ENCODE measurements at places on chromosomes 13 and 19.

DNA sequence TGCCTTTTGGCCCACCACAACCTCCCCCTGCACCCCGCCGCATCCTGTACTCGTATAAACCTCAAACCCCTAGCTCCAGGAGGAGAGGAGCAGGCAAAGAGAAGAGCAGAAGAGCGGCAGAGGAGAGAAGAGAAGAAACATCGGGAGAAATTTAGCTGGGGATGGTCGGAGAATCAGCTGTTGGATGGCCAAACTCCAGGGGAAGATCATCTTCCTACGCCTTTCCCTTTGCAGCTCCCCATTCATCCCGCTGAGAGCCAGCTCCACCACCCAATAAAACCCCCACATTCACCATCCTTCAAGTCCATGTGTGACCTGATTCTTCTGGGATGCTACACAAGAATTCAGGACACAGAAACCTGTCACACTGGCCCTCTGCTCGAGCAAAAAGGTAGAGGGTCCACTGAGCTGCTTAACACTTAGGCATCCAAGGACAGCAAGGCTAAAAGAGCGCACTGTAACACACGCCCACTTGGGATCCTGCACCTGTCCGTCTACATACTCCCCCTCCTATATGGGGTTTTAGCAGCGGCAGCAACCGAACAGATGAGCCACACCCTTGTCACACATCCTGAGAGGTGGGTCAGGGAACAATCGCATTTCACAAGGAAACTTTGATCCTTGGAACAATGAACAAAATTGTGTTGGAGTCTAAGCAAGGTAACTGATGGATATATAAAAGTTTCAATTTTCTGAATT is 51.6 kb upstream of the MIR17HG start:
- no peak for DNase-seq

DNA sequence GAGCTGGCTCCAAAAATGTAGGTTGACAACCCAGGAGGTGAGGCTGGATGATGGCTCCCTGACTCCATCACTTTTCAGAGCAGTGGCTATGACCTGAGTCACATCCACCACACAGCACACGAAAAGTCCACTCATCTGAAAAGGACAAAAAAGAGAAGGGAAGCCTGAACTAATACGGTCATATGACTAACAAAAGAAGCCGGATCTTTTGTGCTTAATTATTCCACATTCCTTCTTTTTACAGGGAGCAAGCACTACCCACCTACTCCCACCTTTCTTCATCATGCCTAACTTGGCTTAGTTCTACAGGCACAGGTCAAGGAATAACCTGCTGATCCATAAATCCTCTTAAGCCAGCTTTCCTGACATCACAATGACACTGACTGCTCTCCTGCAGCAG is 601.3 kb upstream of the MIR17HG start:
- DNase-seq, result no peak

- no peak for DNase-seq
Observed at GRCh38 chr19:4365791-4366665, 22.7 kb downstream of the MPND start.

GRCh38 chr19:1655131-1655981 is 2.9 kb upstream of the TCF3 start:
- no peak for DNase-seq

DNA sequence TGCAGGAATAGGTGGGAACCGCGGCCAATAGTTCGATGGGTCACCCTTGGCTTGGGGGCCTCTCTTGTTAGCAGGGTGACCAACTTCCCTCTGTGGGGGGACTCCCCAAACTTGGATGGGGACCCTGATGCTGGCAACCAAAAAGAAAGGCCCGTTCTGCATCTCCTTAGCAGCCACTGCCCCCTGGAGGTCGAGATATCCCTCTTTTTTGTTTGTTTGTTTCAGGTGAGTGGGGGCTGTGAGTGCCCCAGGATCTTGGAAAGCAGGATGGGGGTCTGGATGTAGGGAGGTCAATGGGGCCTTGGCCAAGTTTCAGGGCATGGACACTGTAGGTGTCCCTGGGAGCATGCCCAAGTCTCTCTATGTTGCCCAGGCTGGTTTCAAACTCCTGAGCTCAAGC is 7.7 kb upstream of the CRTC1 start:
- DNase-seq, result peak; percentile 45

GRCh38 chr13:29537736-29538651 is 57.5 kb downstream of the SLC7A1 start:
- DNase-seq, result no peak

- DNase-seq, result no peak
Observed at GRCh38 chr13:26523007-26523406, 34.5 kb upstream of the WASF3 start.

GRCh38 chr13:21733475-21734263 is 62.8 kb downstream of the FGF9 start:
- DNase-seq, result no peak

DNA sequence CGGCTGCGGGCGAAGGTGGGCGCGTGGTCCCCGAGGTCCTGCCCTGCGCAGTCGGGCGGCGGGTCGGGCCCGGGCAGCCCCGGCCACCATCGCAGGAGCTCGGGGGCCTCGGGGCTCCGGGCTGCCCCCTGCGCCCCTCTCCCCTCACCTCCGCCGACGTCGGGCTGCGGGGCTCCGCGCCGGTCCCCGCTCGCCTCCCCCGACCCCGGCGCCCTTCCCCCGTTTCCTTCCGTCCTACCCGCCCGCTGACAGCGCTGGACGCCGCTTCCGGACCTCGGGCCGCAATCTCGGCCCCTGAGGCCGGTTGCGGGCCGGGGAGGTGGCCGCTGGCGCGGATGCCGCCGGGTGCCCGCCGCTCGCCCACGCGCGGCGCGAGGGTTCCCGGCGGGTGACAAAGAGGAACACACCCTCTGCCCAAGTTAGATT is 720 bp downstream of the FARP1 start:
- no peak for DNase-seq

DNA sequence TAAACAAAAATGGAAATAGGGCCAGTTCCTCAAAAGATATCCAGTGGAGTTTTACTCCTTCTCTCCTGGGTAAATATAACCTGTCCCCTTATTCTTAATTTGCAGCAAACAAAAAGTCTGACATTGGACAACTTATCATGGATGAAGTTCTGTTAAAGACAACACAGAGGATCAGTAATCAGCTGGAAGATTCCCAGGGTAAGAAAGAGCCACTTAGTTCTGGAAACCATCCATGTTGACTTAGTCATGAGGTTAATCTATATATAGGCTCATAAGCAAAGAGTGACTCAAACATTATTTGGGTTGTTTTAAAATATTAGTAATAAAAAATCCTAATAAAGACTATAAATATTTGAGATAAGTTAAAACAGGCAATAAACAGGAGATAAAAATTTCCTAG is 40.5 kb upstream of the EBPL start:
- DNase-seq, result no peak

GRCh38 chr19:12721656-12722565 is 1.8 kb downstream of the TNPO2 start:
- DNase-seq, result peak; percentile 61

DNA sequence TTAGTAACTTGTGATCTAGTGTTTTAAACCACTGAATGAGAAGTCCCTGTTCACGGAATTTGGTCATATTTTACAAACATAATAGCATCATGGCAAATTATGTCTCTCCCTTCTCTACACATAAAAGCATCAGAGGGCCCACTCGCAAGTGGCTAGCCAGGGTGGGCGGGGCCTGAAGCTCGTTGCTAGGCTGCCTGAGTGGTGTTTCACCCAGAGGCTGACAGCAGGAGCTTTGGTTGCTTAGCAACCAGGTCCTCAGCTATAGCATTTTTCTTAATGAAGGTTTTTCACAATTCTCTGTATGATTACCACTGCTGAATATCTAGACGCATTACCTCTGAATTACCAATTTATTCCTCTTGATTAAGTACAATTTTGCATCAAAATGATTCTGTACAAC is 126.5 kb downstream of the NALCN start:
- no peak for DNase-seq

DNA sequence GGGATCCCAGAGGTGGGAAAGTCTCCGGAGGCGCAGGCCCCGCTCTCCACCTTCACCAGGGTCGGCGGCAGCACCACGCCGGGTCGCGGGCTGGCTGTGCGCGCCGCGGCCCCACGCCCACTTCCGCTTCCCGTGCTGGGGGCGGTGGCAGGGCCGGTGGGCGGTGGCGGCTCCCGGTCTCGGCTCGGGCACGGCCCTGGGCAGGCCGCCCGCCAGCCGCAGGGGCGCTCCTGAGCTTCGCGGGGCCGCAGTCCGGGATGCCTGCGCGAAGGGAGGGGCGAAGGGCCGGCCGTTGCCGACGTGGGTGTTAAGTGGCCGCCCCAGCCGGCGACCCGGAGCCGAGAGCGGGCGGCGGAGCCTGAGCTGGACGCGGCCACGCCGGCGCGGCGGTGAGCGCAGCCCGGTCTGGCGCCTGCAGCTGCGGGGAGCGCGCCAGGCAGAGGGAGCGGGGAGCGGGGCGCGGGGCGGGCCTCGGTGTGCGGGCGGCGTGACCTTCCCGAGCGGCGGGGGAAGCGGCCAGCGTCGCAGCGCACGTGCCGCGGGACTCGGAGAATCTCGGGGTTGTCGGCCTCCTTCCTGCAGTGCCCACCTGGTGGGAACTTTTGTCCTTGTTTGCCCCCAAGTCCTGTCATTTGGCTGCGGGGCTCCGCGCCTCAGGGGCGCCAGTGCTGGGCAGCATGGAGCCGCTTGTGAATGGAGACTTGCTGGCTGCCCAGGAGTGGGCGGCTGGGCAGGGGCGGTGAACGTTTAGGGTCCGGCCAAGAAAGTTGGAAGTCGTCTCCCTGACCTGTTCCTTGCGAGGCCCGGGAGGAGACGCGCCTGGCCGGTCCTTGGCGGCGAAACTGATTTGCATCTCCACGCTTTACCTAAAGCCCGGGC is at the start of gene SLC25A15:
Gene SLC25A15 (plus strand): TSS at position 337 of the 879 bp plus-strand sequence. CDS start 3,616 bp downstream, outside the sequence.
- peak; percentile 81 for DNase-seq

- no peak for DNase-seq
Observed at GRCh38 chr19:28504727-28505126, 708.2 kb downstream of the UQCRFS1 start.

GRCh38 chr19:49497047-49497788 is 984 bp downstream of the RPS11 start:
- peak; percentile 84 for DNase-seq

DNA sequence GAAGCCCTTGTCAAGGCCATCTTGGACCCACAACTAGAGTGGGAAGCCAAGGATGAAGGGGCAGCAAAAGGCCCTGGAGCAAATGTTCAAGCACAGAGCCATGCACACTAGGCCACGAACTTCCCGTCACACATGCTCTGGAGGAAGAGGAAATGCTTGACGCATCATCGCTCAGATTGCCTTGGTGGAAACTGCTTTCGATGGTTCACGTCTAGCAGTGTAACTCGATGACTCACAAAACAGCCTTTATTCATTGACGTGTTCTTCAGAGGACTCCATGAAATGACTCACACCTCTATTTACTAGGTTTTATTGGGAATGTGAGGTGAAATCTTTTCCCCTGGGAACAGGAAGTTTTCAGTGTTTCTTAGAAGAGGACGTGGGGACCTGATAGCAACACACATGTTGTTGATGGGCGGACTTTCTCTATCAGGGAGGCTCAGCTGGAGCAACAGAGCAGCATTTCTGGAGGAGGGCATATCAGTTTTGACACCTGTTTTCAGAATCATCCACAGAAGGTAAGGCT is 79.8 kb upstream of the FLT1 start:
- DNase-seq, result no peak

- DNase-seq, result no peak
Observed at GRCh38 chr13:36706755-36707154, 32.9 kb downstream of the SERTM1 start.

DNA sequence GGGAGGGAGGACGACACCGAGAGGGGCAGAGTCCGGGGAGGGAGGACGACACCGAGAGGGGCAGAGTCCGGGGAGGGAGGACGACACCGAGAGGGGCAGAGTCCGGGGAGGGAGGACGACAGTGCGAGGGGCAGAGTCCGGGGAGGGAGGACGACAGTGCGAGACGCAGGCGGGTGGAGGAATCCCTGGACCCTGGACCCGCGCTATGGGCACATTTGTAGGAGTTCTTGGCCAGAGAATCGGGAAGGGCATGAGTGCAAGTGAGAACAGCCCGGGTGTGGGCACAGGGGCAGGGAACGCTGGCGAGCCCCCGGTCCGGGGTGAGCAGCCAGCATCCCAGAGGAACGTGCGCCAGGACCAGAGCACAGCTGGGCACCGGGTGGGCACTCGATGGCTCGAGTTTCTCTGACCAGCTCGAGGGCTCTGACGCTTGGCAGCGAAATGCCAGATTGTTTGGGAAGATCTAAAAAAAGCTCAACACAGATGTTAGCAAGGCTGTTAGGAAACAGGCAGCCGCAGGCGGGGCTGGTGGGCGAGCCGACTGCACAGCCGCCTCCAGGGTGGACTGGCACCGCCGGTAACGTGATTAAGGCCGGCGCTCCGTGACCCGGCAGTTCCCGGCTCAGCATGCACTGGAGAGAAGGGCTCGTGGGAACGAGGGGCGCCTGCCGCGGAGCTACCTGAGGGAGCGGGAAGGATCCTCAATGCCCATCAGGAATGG is 17.9 kb upstream of the C2CD4C start:
- no peak for DNase-seq

DNA sequence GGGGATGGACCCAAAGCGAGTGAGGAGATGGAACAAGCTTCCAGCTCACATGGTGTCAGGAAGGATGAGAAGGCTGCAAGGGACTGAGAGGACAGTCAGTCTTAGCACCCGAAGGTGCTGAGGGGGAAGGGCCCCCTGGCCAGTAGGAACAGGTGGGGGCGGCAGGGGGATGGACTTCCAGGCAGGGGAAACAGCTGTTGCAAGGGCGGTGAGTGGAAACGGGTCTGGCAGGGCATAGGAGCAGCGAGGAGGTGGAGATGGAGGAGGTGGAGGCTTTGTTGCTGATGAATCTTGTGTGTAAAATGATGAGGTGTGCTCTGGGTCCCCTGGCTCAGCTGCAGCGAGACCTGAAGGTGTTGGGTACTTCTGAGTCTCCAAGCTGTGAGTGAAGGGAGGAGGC is 1.2 kb downstream of the MAP1S start:
- no peak for DNase-seq

DNA sequence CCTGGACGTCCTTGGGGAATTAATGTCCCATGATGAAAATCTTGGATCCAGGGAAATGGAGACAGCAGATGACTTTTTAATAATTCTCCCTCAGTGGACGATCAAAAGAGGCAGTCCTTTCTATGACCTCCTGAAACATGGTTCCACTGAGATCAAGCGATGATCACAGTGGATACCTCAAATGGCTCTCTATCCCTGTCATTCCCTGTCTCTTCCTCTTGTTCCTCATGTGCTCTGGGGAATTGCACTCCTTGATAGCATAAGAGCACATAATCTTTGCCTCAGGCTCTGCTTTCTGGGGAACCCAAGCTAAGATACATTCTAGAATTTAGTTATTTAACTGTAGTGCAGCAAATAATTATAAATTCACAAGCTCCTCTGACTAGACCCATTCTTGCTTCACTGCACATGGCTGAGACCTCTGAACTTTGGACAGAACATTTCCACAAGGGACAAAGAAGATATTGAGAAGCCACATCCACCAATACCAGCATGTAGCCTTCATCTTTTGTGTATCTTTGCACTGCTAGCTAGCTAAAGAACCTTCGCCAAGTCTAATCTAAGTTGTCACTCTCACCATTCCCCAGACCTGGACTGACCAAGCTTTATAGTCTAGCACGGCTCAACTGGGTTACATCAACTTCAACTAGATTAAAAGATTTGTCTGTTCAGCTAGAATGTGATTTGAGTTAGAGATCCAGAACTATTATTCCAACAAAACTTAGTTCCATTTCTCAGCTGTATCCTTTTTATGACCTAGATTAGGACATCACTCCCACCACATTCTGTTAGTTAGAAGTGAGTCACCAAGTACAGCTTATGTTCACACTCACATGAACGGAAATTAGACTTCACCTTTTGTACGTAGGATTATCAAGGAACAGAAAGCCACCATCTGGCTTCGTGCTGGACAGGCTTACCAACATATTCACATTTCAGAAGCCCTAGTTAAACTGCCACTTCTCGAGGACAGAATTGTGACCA is 142.7 kb downstream of the SUCLA2 start:
- DNase-seq, result no peak
